ENCODE measurements at places on chromosomes 4 and X.

DNA sequence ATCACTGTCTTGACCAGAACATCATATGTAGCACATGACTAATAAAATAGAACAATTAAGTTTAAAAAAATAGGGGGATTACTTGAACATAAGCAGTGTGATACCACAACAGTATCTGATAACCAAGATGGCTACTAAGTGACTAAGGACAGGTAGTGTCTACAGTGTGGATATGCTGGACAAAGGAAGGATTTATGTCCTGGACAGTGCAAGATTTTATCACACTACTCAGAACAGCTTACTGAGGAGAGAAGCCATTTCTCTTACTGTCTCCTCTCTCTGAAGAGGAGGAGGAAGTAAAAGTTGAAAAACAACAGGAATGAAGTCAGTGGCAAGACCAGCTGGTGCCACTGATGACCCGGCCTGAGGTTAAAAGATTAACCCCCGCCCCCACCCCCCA is 4.0 kb upstream of the SLC10A7 start:
- DNase-seq: no peak

DNA sequence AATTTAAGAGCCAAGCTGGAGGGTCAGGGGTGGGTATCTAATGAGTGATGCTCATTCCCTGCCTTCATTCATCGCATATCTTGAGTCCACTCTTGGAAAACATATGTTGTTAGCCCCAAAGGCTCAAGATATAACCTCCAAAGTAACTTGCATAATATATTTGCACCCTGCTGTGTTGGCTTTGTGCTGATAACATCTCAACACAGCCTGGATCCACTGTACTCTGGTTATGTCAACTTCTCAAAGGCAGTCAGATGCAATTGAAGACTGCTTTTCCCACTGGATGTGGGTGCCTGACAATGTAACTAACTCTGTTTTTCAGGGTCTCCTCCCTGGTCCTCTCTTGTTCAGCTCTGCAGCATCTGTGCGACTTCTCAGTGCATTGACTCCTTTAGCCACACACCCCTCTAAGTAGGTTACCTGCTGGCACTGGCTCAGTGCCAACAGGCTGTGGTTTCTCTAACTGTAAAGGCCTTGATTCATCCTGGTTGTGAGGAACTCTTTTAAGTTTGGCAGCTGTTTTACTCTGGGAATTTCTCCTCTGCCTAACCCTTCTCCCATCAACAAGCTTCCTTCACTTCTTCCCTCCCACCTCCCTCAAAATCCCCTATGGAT is 28.1 kb downstream of the SLC16A2 start:
- no peak for DNase-seq

- DNase-seq: no peak
Observed at GRCh38 chrX:149476513-149476912, 28.6 kb downstream of the IDS start.

GRCh38 chr4:142719854-142720541 is 126.1 kb downstream of the INPP4B start:
- no peak for DNase-seq

- no peak for DNase-seq
Observed at GRCh38 chr4:184450743-184451535, 23.4 kb downstream of the IRF2 start.

- DNase-seq: no peak
Observed at GRCh38 chrX:103831342-103831802, 685 bp downstream of the RAB9B start.

DNA sequence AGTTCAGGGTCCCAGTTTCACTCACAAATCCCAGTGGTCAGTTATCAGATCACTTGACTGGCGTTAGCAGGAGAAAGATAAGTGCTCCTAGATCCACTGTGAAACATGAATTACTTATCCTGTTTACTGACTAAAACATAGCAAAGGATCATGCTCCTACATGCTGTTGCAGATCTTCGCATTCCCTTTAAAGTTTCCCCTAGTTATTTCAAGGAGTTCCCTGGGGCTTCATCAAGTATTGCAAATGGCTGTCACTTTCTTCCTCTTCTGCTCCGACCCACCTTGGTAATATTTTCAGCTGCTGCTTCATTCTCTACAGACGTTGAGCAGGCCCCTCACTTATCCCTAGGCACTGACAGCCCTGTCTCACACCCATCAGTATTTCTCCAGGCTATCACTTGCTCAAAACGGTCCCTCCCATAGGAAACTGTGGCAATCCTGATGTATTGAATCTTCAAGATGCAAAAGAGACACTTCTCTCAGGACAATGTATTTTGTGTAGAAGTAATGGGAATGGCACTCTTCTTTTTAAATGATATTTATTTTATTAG is 466.0 kb downstream of the INPP4B start:
- DNase-seq: no peak

DNA sequence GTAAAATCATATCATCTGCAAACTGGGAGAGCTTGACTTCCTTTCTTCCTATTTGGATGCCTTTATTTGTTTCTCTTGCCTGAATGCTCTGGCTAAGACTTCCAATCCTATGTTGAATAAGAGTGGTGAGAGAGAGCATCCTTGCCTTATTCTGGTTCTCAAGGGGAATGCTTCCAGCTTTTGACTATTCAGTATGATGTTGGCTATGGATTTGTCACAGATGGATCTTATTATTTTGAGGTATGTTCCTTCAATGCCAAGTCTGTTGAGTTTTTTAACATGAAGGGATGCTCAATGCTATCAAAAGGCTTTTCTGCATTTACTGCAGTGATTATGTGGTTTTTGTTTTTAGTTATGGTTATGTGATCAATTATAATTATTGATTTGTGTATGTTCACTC is 2144.6 kb upstream of the TENM3 start:
- DNase-seq: no peak

GRCh38 chrX:68059469-68059868 is 373.8 kb downstream of the OPHN1 start:
- DNase-seq: no peak

- no peak for DNase-seq
Observed at GRCh38 chr4:122456231-122457116, at the start of gene IL2. Gene IL2 (minus strand): TSS chr4:122456725. CDS start chr4:122456440, 285 bp downstream.

DNA sequence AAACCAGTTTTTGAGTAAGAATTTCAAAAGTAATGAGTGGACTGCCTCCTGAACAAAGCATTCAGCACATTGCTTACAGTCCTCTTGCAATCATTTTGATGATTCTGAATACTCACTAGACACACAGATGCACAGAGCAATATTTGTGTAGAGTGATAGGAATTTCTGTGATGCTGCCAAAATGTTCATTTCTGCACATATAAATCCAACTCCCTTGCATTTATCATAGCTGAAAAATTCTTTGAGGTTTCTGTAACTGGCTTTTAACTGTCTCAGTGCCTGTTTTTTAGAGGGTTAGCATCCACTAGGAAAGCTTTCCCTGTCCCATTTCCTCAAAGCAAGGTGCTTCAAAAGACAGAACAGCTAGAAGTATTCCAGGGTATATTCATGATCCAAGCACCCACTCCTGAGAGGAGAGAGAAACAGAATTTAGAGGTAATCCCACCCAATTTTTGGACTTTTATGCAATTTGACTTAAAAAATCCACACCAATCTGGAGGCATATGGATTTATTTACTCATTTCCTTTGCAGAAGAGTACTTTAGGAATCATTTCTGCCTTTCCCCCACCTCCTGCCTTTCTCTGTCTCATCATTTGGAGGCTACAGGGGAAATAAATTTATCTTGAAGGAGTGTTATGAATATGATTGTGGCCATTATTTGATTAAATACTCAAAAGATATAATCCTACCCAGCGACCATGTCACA is 234.5 kb upstream of the SLIT2 start:
- DNase-seq: no peak

DNA sequence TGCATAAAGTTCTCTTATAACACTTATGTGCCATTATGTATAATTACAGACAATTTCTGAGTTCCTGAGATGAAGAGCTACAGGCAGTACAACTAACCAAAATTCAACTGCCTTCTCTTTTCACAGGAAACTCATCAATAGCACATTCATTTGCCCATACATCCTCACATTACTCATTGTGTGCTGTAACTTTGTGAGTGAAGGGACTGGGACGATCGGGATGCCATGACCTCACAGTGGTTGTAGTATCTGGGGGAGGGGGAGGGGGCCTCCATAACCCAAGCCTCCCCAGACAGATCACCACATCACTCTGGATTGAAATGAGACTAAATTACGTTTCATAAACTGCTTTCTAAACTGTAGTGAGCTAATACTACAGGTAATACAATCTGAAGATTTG is 60.7 kb downstream of the ABCG2 start:
- no peak for DNase-seq

GRCh38 chr4:131304686-131305085 is 1844.4 kb upstream of the PCDH10 start:
- DNase-seq: no peak

DNA sequence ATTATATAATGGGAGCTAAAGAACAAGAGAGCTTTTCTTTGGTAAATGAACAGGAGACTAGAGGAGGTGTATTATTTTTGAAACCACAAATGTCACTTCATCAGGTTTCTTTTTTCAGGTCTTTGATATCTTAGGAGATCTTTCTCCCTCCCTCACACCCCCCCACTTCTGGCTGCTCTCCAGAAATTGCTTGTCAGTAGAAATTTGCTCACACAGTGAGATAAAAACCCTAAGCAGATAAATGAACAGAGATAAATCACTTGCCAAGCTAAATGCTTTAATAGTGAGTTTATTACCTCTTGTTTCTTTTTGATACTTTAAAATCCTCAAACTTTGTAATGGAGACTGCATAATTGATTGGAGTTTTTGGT is 421.2 kb upstream of the TENM3 start:
- DNase-seq: no peak

DNA sequence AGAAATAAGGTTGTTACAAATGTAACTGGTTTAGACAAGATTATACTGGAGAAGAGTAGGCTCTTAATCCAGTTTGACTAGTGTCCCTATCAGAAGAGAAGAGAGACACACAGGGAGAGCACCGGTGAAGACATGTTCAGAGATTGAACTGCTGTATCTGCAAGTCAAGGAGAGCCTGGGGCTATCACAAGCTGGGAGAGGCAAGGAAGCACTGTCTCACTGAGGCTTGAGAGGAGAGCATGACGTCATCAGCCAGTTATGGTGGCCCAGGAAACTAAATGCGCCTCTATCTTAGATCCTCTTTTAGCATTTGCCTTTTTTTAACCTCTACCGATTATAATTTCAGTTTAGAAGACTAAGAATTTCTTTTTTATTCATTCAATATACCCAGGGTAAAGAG is 583.4 kb downstream of the TRAM1L1 start:
- no peak for DNase-seq

GRCh38 chrX:31508338-31508737 is 436.5 kb upstream of the FTHL17 start:
- no peak for DNase-seq

GRCh38 chrX:95907081-95907480 is 777.6 kb upstream of the DIAPH2 start:
- DNase-seq: no peak

GRCh38 chr4:66636349-66636748 is 909.0 kb downstream of the CENPC start:
- no peak for DNase-seq

DNA sequence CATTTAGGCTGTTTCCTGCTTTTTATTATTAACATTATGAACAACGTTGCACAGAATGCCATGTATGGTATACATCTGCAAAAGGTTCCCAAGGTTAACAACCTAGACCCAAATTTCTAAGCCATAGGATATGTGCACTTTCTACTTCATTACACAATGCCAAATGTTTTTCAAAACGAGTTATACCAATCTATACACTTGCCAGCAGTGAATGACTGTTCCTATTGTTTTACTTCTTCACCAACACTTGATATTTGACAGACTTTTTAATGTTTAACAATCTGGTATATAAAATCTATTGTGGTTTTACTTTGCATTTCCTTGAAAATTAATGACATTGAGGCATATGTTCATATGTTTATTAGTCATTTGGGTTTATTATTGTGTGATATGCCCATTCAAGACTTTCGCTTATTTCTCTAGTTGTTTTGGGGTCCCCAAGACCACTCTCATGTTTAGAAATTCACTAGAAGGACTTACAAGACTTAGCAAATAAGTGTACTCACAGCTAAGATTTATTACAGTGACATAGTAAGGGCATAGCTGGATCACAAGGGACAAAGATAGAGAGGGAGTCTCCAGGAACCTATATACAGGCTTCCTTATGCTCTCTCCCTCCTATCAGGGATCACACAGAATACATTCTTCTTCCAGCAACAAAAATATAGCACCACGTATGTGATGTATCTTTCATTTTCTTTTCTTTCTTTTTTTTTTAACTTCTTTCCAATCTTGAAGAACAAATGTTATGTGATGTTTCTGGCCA is 62.5 kb downstream of the TBCK start:
- DNase-seq: no peak

GRCh38 chr4:8583655-8584025 is 3.4 kb downstream of the GPR78 start:
- no peak for DNase-seq

DNA sequence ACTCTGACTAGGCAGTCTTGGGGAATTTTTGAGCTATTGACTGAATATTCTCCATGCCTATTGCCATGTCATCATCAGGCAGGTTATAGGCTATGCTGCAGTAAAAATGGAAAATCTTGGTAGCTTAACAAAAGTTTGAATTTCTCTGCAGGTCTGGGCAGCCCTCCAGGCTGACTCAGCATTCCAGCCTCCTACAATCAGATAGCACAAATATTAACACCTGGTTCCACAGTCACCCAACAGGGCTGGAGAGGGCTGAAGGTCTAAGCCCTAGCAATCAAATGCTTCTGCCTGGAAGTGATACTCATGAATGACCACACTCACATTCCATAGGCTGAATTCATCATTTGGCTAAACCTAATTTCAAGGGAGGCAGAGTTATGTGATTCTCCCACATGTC is 9.6 kb upstream of the PPP3CA start:
- no peak for DNase-seq

GRCh38 chr4:40722576-40723161 is 27.1 kb upstream of the NSUN7 start:
- no peak for DNase-seq

DNA sequence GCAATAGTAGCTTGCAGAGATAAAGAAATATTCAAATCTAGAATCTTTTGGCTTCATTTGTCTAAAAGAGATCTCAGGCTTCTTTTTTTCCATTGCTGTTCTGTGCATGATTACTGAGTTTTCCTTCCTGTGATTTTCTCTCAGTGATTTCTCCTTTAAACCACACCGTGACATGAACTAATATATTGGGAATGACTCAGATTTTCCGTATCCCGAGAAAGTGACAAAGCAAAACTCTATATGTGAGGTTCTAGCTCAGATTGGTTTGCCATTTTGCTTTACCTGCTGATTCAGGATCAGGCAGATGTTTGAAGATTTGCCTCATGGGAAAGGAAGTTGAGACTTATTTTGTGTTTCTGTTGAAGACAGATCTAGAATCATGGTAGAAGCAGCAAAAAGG is 59.4 kb downstream of the MTHFD2L start:
- no peak for DNase-seq

GRCh38 chr4:13592220-13592619 is 35.3 kb downstream of the BOD1L1 start:
- no peak for DNase-seq

GRCh38 chr4:174532445-174532844 is 10.2 kb upstream of the HPGD start:
- DNase-seq: no peak

DNA sequence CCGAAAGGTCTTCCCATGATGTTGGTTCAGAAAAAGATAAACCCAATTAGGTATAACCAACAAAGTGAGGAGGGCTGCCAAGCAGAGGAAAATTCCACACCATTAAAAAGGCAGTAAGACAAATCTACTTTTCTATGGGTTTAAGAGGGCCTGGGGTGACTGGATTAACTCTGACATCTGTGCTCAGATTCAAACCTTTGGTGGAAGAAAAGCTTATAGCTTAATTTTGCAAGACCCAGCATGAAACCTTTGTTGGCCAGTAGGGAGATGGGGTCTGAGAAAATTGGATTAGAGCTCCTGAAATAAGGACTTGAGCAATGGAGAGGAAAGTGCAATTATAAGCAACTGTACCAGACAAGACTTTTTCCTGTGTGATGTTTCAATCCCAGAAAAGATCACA is 104.2 kb downstream of the KDR start:
- no peak for DNase-seq
